ENCODE measurements at places on chromosomes 2 and 18. TPM values are rescaled to one million over a fixed set of nuclear protein-coding genes. Genes with fewer than 3 reads are reported as not detected.

DNA sequence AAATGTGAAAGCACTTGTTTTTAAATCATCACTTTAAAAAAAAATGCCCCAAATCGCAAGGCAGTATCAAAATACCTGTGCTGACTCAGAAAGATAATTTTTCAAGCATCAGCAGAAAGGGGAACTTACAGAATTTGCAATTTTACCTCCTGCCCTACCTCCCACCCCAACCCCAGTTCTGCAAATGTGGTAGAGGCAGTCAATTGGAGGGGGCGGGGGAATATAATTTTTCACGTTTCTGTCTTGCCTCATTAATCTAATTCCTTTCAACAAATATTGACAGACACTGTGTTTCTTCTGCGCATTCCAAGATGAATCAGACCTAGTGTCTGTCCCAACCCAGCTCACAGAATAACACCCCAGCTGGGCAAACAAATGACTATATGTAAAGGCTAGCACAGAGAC lies 76.8 kb downstream of the ALPK2 start:
- DNase-seq: no peak

GRCh38 chr2:130875935-130876334 lies 39.2 kb downstream of the ARHGEF4 start:
- no peak for DNase-seq

DNA sequence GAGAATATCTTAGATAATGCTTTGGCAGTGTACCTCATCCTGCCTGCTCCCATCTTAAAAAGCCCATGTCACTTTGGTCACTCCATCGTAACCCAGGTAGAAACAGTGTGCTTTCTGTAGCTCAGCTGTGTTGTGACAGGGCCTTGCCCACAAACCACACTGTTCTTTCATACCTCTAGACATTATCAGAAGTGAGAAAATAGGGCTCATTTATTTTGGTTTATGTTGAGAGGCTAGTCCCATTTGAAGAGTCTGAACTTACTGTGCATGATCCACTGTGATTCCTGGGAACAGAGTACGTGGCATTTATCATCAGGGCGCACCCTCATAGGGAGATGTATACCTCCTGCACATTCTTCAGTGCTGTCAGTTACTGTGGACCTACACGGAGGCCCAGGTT lies 69.7 kb downstream of the FEZ2 start:
- DNase-seq: no peak

- no peak for DNase-seq
Measured at GRCh38 chr2:119606674-119607073, 62.4 kb downstream of the CFAP221 start.

GRCh38 chr18:56455874-56456273 lies 182.5 kb downstream of the TXNL1 start:
- DNase-seq: no peak

GRCh38 chr18:9862686-9863085 lies 23.1 kb upstream of the TXNDC2 start:
- DNase-seq: no peak

- DNase-seq: no peak
Measured at GRCh38 chr18:8526332-8526731, 82.9 kb upstream of the RAB12 start.

DNA sequence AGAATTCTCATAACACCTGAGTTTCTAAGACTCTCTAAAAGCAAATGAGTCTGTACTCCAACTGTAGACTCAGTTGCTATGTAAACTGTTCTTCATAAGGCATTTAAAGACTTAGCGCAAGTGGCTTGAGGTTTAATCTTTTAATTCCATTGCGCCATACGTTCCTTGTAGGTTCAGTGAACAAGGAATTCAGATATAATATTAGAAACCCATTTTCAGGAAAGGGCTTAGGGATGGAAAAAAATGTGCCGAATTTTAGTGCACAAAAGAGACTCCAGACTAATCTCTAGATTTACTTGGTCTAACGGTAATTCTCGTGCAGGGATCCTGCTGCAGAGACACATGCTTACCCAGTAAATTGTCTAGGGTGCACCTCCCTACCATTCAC lies 268.9 kb upstream of the TANK start:
- DNase-seq: no peak

GRCh38 chr2:134457765-134458472 lies 204.0 kb downstream of the MGAT5 start:
- no peak for DNase-seq

DNA sequence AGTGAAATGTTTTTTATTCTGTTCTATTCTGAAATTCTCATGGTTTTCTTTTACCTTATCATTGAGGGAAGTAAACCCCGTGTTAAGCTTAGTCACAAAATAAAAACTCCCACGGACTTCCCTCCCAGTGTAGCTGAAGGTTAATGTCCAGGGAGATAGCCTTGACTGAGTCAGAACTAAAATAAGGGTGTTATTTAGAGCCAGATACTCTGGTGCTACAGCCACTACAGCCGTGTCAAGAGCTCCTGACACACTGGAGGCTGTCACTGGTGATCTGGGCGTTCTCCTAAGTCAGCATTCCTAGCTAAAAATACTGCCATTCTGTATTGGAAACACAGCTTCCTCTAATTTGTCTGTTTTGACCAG lies 82.0 kb upstream of the RANBP2 start:
- peak; percentile 79 for DNase-seq

DNA sequence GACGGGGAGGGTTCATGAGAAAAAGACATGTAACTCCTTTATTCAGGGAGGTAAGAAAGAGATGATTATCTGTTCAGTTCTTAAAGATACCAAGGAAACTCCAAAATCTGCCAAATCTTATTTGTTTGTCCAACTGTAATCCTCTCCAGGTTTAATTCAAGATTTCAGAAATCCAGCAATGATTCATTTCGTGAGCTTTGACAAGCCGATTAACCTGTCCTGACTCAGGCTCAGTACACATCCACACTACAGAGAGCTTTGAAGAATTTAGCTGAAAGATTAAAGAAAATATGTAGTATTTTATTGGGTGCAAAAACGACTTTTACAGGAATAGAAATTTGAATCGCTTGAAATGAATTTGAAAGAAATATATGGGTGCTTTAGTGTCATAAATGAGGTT lies 1.1 kb downstream of the SPAG16 start:
- DNase-seq: no peak

- no peak for DNase-seq
Measured at GRCh38 chr18:75257605-75258004, 47.0 kb downstream of the TSHZ1 start.

- no peak for DNase-seq
Measured at GRCh38 chr2:122414902-122415301, 659.5 kb downstream of the TSN start.

DNA sequence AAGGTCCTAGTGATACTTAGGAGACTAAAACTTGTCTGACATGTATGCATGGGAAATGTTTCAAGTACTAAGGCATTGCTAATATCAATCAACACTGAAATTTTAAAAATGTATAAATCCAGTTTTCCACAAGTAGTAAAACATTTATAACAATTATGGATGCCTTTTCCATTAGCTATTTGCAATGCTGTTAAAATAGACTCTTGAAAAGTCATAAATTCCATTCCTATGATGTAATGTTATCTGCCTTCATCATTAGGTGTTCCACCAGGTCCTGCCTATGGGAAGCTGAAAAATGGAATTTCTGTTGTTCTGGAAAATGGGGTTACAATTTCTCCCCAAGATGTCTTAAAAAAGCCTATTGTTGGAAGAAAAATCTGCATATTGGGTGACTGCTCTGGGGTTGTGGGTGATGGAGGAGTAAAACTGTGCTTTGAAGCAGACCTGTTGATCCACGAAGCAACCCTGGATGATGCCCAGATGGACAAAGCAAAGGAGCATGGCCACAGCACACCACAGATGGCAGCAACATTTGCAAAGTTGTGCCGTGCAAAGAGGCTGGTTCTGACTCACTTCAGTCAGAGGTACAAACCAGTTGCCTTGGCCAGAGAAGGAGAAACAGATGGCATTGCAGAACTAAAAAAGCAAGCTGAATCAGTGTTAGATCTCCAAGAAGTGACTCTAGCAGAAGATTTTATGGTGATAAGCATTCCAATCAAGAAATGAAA lies 18.7 kb downstream of the ELAC1 start:
- no peak for DNase-seq

DNA sequence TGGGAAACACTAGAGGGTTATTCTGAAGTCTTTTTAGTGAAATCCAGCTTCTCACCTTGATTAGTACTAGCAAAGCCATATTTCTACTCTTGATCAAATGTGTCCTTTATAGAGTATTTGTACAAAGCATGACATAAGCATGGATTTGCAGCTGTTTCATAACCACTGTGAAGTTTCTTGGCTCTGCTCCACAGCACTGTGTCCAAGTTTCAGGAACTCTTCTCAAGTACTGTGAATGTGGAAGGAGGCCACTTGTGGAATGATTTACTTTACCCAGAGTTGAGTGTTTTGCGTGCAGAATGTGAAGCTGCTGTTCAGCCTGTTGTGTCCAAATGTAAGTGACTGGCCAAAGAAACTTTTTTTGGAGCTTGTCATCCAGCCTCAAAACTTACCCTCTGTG lies 16.2 kb upstream of the MAPRE2 start:
- peak; percentile 73 for DNase-seq

DNA sequence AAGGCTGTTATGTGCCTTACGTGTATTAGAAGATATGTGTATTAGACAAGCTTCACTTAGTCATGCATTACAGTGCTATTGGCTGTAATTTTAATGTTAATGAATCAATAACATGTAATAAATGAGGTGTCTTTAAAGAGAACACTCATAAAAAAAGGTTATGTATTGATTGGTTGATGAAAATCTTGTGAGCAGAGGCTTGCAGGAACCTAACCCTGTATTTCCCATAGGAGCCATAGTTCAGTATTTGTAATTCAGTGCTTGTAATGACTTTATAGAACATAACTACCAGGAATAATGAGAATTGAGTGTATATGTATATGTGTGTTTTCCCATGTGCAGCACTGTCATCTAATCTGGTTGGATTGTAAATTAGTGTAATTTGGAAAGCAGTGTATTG lies 33.2 kb downstream of the TSN start:
- DNase-seq: no peak

- DNase-seq: no peak
Measured at GRCh38 chr2:8212239-8212638, 469.6 kb upstream of the ID2 start.

GRCh38 chr2:62705859-62706720 lies 577 bp downstream of the EHBP1 start:
- DNase-seq: peak; percentile 72

DNA sequence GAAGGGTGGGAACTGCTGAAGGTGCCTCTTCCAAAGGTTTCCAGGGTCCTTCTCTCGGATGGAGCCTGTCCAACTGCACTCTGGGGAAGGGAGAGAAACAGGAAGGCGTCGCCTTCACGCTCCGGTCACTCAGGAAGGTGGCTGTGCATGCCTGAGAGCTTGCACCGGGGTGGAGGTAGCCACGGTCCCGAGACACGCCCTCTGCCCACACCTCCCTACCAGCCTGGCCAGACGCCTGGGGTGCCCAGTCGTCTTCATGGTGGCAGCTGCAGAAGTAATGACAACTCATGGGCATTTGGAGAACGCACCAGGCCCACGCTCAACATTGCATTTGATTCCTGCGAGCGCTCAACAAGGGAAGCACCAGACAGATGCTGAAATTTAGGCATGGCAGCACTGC lies 59.9 kb downstream of the ADNP2 start:
- no peak for DNase-seq

- DNase-seq: peak; percentile 29
Measured at GRCh38 chr2:224195925-224196571, 157.0 kb upstream of the SERPINE2 start.

- no peak for DNase-seq
Measured at GRCh38 chr2:28855193-28855592, 14.9 kb downstream of the TRMT61B start.

- no peak for DNase-seq
Measured at GRCh38 chr18:73791081-73791480, 356.6 kb downstream of the FBXO15 start.

DNA sequence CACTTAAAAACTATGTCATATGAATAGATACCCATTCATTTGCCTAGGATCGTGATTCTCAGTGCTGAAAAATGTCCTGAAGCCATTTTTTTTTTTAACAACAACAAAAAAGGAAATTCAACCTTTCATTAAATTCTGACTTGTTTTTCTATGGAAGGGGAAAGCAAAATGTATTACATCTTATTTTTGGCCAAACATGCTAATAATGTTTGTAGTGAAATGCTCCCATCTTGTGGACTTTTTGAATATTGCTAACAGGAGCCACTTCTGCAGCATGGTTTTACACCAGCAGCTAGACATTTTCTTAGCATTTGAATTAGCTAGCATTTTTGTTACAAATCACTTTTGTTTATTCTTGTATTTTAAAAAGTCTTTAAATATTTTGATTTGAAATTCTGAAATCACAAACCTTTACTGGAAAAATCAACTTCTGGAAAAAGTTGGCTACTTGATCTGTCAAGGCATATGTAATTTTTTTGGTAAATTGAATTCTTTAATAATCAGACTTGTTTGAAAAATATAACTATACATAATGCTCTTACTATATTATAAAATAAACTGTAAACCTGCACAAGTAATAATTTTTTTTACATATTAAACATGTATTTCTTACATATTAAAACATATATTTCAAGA lies 75.8 kb downstream of the KIDINS220 start:
- no peak for DNase-seq

DNA sequence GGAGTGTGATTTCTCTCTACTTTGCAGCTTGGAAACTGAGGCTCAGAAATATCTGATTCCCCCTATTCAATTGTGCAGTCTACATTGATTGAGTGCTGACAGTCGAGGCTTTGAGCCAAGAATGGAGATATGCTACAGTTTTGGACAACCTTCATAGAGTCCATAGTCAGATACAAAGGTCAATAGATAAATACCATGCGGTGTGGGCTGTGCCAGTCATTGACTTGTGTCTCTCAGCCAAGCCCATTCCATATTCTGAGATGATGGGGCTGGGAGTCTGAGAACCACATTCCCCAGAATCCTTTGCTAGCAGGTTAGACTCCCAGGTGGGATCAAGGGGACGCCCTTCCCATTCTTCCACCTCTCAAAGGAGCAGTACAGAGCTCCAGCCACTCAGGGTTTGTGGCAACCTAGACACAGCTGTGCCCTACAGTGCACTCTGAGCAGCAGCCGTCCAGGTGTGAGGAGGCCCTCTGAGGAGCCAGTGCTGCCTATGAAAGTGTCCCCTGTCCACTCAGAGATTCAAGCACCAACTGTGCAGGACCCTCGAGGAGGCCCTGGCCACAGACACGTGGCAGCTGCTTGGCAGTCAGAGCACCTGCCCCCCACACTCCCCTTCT lies 348.3 kb downstream of the CYRIA start:
- DNase-seq: no peak

Gene SNORC
- 1.6 TPM for total RNA-seq

Gene CABYR
- total RNA-seq: 0.31 TPM

Gene TPGS2
- 91.3 TPM for total RNA-seq

Gene KCNE4
- total RNA-seq: 2.2 TPM

Gene PROKR1
- total RNA-seq: not detected

Gene TPO
- 2.0 TPM for total RNA-seq

Gene ANKRD12
- 52.3 TPM for total RNA-seq

Gene TCF7L1
- 12.9 TPM for total RNA-seq

Gene CNOT9
- 19.9 TPM for total RNA-seq

Gene ELOA2
- total RNA-seq: not detected

Gene FSHR
- 0.39 TPM for total RNA-seq

Gene ADRA2B
- total RNA-seq: 0.88 TPM

Gene HS1BP3
- 26.2 TPM for total RNA-seq
